ENCODE measurements at places on chromosomes 1 and 21.

DNA sequence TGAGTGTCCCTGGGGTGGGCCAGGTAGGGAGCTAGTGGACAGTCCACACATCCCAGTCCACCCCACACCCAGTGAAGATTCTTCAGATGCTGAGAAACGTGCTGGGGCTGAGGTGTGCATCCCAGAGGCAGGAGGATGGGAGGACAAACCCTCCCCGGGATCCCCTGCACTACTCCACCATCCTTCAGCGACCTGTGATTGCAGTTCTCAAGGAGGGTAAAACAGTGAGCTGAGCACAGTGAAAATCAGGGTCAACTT, 51.0 kb downstream of the ELK4 start:
- DNase-seq, result no peak

- no peak for DNase-seq
Observed at GRCh38 chr1:170800265-170800664, 135.1 kb upstream of the MROH9 start.

- no peak for DNase-seq
Observed at GRCh38 chr1:45380125-45380524, 39.9 kb upstream of the MUTYH start.

- no peak for DNase-seq
Observed at GRCh38 chr1:218347723-218348627, 2.8 kb downstream of the TGFB2 start.

DNA sequence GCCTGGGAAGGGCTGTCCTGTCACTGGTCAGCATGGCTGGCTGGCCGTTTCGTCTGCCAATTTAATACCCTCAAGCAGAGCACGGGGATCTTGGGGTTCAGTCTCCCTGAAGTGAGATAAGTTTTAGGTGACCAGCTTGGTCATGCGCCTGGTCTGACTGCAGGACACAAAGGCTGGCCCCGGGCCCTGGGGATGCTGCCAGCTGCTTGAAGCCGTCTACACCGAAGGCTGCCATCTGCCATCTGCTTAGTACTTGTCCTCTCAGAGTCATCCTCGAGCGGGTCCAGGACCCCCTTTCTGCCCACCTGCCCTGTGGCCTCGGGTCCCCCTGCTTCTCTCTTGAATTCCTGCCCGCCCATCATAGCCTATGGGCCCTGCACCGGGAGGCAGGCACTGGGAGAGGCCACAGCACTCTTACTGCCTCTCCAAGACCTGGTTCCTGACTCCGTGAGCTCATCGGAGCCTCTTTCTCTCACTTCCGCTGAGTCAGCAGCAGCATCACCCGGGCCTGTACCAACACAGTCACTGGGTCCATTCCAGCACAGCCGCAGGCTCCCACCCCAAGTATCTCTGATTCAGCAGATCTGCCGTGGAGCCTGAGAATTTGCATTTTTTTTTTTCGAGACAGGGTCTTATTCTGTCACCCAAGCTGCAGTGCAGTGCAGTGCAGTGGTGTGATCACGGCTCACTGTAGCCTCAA, 7.0 kb downstream of the FBLIM1 start:
- DNase-seq, result no peak

- no peak for DNase-seq
Observed at GRCh38 chr1:6185151-6185550, 5.0 kb upstream of the CHD5 start.

- no peak for DNase-seq
Observed at GRCh38 chr1:33247545-33247944, 8.7 kb upstream of the ZNF362 start.

GRCh38 chr1:184597650-184598357, 156.9 kb downstream of the EDEM3 start:
- DNase-seq, result no peak

DNA sequence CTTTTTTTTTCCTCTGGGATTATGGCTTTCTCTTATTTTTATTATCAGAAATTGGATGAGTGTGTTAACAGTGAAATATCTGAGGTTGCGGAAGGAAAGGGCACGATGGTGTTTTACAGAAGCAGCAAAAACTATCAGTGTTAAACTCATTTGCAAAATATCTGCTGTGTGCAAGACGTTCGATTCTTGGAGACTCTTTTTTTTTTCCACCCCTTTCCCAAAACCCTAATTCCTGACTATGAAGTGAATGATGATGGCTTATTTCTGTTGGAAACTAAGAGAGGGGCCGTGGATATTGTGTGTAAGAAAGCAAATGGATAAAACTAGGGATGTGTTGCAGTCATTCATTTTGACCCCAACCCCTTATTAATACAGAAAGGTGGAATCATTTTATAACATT, 677 bp downstream of the NCAM2 start:
- no peak for DNase-seq

GRCh38 chr1:198939286-198939685, 300.4 kb downstream of the PTPRC start:
- DNase-seq, result no peak

DNA sequence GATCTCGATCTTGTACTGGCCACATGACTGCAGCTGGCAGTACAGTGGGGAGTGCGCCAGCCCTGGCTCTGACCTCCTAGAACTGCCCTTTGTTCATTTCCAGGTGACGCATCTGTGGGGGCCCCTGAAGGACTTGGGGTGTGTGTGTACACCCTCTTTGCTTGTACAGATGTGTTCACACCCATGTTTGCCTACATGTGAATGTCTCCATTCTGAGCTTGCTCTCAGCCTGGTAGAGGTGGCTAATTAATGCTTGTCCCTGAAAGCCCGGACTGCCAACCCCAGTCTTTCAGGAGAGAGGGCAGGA, 19.8 kb downstream of the TNFRSF1B start:
- DNase-seq, result no peak

DNA sequence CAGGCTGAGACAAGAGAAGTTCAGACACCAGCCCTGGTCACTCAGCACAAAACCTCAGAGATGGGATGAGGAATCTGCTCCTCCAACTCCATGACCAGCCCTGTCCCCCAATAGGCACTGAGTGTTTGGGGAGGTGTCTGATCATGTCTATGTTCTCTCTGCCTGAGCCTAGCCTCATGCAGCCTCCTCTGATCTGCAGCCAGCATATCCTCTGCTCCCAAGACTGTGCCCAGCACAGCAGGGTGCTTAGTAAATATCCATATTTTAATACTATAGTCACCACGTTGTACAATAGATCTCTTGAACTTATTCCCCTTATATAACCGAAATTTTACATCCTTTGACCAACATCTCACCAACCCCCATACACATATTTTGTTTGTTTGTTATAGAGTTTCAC, 202.9 kb downstream of the MATN1 start:
- no peak for DNase-seq

DNA sequence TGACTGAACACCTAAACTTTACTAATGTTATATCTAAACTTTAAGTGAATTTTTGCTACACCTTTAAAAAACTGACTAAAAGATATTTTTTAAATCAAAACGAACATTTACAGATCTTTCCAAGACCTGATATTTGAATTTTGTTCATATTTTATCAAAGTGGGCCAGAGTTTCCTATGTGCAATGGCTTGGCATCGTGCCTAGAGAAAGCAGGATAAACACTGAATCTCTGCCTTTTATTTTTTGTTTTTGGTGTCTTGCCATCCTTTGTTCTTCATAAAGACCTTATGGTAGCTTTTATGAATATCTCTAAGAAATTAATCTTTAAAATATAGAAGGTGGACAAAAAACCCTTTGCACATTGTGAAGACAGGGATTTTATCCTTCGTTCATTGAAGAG, 25.8 kb upstream of the VPS26C start:
- DNase-seq, result no peak

DNA sequence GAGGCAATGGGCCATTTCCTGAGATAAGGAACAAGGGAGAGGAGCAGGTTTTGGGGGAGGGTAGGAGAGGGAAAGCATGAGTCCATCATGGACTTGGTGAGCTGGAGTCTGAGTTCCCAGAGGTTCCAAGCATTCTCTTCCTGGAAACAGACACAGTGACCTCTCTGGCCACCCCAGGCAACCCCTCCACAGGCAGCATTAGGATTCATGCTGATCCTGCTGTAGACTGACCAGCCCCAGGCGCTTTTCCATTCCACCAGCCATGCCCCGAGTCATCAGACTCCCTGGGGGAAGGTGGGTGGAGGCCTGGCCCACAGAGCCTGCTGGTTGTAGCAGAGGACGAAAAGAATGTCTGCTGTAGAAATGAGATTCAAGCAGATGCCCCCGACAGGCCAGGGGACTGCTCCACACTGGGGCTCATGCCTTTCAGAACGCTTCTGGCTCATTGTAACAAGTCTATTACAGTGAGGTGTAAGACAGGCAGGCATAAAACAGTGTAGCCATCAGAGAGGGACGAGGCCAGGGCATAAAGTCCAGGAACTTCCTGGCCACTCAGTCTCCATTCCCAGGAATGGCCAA, 52.2 kb downstream of the KCND3 start:
- DNase-seq, result no peak

DNA sequence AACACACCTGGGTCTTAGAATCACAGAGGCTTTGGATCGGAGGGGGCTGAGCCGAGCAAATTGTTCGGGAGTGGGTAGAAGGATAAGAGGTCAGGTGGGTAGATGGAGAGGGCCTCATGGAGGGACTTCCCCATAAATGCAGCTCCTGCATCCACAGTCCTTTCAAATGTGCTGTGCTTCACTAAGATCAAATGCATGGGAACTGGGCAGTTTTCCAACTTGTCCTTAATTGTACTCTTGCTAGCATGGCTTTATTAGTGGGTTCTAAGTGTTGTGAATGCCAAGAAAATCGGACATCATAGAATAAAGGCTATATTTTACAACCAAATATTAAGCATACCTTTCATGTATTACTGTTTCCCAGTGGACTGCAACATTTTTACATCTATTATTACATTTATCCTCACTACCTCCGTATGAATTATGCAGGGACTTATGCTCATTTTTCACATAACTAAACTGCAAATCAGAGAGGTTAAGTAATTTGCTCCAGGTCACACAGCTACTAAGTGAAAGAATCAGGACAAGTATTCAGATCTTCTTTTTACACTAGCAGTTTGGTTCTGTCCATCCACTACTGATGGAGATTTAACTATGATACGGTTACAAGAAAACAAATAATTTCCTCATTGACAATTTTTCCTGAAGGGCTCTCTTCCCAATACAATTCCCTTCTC, 174.5 kb upstream of the RUNX1 start:
- DNase-seq, result no peak

DNA sequence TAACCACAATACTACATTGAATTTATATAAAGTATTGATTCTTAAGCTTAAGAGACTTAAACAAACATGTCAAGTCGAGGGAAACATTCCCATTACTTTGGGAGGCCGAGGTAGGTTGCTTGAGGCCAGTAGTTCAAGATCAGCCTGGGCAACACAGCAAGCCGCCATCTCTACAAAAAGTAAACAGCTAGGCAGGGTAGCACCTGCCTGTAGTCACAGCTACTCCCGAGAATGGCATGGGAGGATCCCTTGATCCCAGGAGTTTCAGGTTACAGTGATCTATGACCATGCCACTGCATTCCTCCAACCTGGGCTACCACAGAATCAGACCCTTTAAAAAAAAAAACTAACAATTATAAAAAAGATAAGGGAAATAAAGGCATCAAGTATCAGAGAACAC, 50.4 kb downstream of the EIF4G3 start:
- DNase-seq, result no peak

DNA sequence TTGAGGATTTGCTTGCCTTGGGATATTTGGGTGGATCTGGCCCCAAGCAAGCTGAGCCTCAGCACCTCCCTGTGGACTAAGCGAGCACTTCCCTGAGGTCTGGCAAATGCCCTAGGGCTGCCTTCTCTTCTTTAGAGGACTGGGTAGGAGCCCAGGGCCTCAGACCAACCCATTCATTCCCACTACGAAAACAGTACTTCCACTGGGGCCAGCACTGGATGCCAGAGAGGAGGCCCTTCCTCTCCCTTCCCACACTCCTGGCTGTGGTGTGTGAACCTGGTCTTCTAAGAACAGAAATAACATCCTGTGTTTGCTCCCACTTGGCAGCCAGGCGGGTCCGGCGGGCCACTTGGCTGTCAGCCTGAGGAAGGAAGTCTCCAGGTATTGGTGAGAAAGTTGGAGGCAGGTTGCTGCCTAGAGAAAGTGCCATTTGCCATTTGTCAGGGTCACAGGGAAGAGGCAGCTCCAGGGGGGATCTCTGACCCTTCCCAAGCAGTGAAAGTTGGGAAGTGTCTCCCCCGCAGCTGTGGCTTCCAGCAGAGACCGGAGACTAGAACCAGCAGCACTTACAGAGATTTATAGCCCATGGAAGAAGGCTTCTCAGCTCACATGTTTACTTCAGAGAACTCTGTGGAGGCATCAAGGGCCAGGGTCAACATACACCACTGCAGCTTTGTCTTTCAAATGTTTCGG, 323.5 kb downstream of the SIPA1L2 start:
- no peak for DNase-seq

DNA sequence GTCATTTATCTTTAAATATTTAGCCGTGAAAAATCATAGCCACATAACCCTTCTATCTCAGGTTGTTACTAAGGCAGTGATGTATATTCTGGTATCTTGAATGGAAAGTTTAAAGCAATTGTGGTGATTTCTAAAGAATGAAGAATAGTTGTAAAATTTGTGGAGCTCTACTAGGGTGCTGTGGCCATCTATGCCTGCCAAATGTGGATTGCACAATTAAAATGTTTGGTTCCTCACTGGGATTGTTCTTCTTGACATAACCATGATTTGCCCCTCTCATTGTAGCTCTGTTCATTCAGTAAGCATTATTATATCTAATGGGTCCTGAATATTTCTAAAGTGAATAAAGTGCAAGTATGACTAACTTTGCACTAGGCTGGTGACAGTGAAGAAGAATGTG, 50.1 kb downstream of the AK4 start:
- DNase-seq, result no peak

GRCh38 chr21:21373969-21374368, 375.8 kb downstream of the NCAM2 start:
- no peak for DNase-seq

DNA sequence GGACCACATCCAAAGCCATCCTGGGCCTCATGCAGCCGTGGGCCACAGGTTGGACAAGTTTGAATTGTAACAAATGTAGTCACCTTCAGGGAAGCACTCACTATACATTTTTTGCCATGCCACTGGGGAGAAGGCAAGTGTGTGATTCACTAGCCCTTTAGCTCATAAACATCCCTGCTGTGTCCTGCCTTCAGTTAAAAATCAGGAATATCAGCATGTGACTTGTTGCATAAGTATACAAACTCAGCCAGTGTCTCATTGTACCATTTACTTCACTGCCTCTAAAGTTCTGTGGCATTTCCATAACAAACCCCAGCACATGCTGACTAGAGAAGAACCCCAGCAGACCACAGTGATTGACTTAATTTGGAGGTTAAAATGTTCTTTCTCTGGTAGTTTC, 142.0 kb upstream of the C1orf105 start:
- no peak for DNase-seq

GRCh38 chr1:231351816-231352215, 13.7 kb downstream of the SPRTN start:
- DNase-seq, result no peak

- DNase-seq, result no peak
Observed at GRCh38 chr1:225942574-225942973, 1.6 kb upstream of the LEFTY2 start.

DNA sequence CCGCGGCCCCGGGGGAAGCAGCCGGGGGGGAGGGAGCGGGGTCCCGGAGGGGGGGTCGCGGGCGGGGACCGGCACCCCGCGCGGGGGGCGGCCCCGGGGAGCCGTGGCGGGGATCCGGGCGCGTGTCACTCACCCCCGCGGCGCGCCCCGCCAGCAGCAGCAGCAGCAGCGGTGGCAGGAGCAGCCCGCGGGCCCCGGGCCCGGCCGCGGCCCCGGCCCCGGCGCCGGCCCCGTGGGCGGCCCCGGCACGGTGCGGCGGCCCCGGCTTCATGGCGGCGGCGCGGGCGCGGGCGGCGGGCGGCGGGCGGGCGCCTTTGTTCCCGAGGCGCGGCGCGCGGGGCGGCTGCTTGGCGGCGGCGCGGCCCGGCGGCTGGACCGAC, 252 bp downstream of the SDC3 start:
- no peak for DNase-seq

- no peak for DNase-seq
Observed at GRCh38 chr1:30619619-30620018, 103.8 kb downstream of the MATN1 start.
